ENCODE measurements at places on chromosomes 5 and 9.

GRCh38 chr5:32639943-32640342 lies 54.6 kb downstream of the SUB1 start:
- no peak for DNase-seq

GRCh38 chr5:81202655-81203054 lies 30.5 kb upstream of the CKMT2 start:
- no peak for DNase-seq

GRCh38 chr5:56534102-56534829 lies 281.1 kb upstream of the MAP3K1 start:
- DNase-seq, result no peak

- DNase-seq, result no peak
These were observed 100.5 kb upstream of the FGF10 start for GRCh38 chr5:44489759-44490158.

GRCh38 chr5:108935611-108936010 lies 187.9 kb downstream of the FER start:
- no peak for DNase-seq
